Activated CD4-positive, alpha-beta T cell treated with anti-CD3 and anti-CD28 coated beads for 1 hour (primary cell): ENCODE measurements at places on chromosomes 4 and X.

DNA sequence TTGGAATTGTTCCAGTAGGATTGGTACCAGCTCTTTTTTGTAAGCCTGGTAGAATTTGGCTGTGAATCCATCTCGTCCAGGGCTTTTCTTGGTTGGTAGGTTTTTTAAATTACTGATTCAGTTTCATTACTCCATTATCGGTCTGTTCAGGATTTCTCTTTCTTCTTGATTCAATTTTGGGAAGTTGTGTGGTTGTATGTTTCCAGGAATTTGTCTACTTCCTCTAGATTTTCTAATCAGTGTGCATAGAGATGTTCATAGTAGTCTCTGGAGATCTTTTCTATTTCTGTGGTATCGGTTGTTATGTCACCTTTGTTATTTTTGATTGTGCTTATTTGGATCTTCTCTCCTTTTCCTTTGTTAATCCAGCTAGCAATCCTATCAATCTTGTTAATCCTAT lies 248.7 kb downstream of the ARHGAP10 start:
- DNase-seq, result no peak

GRCh38 chr4:88628746-88629145 lies 36.5 kb downstream of the HERC3 start:
- DNase-seq, result no peak

DNA sequence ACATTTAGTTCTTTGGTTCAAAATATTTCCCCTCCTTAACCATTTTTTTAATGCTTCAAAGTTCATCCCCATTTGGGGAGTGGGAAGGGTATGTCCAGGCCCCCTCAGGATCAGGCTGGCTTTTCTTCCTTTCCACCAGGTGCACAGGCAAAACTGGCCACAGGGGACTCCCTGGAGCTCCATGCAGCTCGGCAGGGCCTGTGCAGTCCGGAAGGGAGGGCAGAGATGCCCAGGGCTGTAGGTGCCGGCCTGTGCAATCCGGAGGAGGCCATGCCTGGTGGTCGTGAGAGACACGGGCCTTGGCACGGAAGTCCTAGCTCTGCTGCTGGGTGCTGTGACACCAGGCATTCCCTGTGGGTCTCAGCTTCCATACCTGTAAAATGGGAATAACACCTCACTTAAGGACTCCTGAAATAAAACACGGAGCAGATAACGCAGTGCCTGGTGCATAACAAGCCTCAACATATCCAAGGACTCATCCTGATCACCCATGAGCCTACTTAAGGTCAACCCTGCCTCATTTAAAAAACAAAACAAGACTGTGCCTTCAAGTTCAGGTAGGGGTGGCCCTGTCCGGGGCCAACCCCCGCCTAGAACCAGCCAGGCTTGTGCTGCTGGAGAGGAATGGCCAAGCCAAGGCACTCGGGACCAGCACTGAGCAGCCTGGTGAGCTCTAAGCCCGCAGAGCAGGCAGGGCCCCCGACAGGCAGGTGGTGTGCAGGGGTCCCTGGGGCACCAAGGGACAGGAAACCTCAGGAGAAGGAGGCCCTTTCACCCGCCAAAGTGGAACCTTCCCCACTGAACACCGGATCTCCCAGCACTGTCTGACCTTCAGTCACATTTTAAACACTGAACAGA lies 21.2 kb upstream of the CYP4V2 start:
- no peak for DNase-seq

- no peak for DNase-seq
Measured at GRCh38 chr4:167109859-167110258, 124.4 kb downstream of the SPOCK3 start.

- DNase-seq, result no peak
Measured at GRCh38 chr4:158624889-158625478, 46.7 kb downstream of the C4orf46 start.

DNA sequence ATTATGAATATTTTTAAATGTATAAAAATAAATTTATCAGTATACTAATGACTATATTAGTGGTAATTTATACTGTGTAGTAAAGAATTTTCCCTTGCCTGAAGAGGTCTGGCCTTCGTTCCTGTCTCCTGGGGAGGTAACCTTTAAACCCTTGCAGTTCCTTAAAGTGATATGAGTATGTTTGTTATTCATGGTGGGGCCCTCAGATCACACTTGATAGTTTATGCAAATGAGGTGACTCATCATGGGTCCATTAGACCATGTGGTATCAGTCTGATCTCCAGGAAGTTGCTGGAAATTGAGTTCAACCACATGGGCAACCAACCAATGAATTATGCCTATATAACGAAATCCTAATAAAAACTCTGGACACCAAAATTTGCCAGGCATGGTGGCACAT lies 904.1 kb downstream of the RPA4 start:
- no peak for DNase-seq

- DNase-seq, result peak; percentile 36
Measured at GRCh38 chr4:7043284-7044136, at the start of gene TADA2B. Gene TADA2B (plus strand): TSS chr4:7043372. CDS start chr4:7043580, 208 bp downstream.
